CD4-positive, alpha-beta T cell treated with Interleukin-10 for 1 hour (primary cell): ENCODE measurements at places on chromosomes 12 and 14.
A peak's percentile ranks its signal among the peaks of the same experiment; 100 is the strongest.

DNA sequence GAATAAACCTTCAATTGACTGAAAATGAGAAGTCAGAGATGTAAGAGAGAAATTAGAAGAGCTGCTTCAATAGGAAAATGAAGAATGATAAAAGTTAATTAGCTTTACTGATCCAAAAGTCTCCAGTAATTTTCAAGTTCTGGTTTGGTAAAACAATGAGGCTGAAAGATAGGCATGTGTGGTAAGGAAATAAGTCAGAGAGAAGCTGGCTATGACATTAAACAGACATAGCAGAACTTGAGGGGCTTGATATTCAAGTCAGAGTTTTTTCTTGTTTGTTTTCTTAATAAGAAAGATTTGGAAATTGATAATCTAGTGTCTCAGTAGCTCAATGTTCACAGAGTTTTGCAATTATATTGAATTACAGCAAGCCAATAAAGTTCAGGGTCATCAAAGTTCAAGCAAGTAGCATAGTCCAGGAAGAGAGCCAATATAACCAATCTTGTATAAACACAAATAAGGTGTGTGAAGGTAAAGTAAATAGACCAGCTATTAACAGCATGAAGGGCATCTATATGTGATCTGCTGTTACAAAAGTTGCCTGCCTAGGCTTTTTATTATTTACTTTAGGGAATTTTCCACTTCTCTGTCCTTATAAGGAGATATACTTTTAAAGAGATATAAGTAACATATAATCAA, 1111.5 kb downstream of the TRHDE start:
- DNase-seq, result no peak

DNA sequence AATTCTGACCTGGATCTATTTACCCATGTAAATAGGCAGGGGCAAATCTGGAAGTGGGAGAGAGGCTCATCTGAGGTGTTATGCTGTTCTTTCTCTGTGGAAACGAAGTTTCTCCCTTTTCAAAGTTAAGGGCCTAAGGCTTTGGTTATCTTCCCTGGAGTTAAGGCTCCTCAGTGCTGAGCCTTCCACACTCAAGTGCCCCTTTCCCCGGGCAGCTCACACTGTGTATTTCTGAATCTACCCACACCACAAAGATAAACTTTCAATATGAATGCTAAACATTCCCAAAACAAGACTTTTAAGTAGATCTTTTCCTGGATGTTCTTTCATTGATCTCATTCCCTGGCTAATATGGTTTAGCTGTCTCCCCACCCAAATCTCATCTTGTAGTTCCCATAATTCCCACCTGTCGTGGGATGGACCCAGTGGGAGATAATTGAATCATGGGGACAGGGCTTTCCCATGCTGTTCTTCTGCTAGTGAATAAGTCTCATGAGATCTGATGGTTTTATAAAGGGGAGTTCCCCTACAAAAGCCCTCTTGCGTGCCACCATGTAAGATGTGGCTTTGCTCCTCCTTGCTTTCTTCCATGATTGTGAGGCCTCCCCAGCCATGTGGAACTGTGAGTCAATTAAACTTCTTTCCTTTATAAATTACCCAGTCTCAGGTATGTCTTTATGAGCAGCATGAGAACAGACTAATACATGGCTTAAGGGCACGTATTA, 251.1 kb downstream of the NAV3 start:
- no peak for DNase-seq

- DNase-seq, result no peak
Observed at GRCh38 chr14:91123201-91123600, 9.3 kb downstream of the DGLUCY start.

DNA sequence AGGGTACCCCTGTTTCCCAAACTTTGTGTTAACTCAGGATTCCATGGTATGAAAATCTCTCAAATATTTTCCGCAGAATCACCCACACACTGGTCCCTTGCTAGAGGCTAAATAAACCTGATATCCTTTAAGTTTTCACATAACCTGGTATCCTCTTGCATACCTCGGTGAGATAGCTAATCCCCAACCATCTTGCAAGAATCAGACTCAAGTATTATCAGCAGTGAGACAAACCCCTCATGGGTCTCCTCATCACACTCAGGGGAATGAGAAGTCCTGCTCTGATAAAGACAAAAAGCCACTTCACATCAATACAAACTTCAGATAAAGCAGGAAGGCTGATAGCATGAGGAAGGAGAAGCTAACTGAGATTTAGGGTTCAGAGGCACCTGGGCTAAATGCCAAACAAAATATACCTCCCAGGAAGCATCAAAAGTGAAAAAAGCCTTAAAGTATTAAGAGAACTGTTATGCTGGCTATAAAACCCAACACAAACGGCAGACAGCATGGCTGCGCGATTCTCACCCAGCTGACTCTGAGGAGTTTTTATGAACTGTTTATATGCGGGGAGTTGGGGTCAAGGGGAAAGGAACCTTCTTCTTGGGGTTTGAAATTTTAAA, 96.5 kb downstream of the FOXN3 start:
- no peak for DNase-seq

- no peak for DNase-seq
Observed at GRCh38 chr14:95935228-95935822, 58.7 kb downstream of the TUNAR start.

DNA sequence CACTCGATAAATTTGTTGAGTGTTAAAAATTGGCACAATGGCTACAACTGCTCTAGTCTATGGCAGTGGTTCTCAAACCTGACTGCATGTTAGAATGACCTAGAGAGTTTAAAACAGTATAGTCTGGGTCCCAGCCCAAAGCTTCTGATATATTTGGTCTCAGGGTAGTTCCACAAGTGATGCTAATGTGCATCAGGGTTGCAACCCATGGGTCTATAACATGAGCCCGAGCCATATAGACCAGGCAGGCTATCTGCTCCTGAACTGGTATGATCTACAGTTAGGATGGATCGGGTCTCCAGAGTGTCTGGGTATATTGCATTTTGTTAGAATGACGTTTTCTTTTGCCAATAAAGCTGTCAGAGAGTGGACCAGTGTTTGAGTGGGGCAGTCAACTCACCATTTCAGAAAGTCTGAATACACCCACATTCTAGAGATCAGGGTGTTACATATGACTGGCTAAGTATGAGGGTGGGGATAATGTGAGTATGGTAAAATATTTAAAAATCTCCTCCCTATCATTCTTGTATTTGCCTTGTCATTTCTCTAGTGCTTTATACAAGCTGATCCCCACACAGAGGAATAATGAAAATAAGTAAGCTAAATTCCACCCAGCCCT, 80.9 kb downstream of the FRMD6 start:
- DNase-seq, result no peak

GRCh38 chr12:25263594-25263993, 12.9 kb upstream of the KRAS start:
- no peak for DNase-seq

DNA sequence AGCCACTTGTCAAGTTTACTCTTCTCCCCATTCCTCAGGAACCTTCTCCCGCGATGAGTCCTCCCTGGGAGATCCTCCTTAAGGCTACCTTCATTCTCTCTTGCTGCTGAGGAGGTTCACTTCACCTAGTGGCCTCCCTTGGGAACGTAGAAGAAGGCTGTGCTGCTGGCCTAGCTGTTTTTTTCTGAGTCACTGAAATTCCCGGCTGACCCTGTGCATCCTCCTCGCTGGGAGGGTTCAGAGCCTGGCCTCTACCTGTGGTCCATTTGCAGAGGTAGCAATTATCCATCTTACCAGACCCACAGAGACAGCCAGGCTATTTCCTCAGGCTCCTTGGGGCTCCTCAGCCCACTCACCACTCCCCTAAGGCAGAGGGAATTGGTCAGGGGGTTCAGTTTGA, 4.6 kb downstream of the KRT82 start:
- no peak for DNase-seq

DNA sequence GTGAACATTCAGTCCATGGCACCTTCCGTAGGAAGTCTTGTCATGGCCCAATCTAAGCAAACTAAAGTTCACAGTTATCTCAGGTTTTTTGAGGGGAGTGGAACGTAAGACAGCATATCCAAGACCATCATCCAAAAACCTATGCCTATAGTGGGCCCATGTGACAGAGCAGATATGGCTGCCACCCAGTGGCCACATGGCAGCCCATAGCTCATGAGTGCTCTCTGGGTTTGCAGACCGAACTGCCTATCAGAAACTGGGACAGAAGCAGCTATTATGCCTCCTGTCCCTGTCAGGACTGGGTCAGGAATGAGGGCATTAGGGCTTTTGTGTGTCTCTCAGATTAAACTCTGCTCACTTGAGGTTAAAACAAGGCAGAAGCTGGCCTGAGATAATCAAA, 503.7 kb downstream of the NRXN3 start:
- DNase-seq, result no peak

- DNase-seq, result peak; percentile 45
Observed at GRCh38 chr14:73777420-73777819, 63.2 kb upstream of the PNMA1 start.

DNA sequence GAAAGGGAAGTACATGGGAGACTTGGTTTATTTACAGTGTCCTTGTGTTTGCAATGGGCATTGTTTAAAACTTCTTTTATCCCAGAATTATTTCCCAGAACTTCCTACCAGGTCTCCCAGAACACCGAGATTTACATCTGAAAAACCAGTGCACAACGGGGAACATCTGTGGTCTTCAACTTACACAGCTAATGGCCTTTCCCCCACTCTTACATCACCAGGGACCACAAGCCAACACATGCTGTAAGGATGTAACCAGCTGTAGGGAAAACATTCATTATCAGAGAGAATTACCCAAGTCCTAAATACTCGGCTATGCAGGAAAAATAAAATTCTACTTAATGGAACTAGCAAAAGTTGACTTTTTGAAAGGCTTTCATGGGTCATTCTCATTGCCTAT, 267.6 kb downstream of the DUSP6 start:
- no peak for DNase-seq

DNA sequence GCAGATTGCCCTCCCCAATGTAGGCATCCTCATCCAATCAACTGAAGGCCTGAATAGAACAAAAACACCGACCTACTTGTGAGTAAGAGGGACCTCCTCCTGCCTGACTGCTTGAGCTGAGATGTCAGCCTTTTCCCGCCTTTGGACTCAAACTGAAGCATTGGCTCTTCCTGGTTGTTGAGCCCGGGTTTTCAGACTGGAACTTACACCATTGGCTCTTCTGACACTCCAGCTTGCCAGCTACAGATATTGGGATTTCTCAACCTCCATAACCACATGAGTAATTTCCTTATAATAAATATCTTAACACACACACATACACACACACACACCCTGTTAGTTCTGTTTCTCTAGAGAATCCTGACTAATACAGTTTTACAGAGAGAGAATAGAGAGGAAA, 173.4 kb upstream of the NTF3 start:
- no peak for DNase-seq

- no peak for DNase-seq
Observed at GRCh38 chr14:26078561-26078960, 519.3 kb downstream of the NOVA1 start.

DNA sequence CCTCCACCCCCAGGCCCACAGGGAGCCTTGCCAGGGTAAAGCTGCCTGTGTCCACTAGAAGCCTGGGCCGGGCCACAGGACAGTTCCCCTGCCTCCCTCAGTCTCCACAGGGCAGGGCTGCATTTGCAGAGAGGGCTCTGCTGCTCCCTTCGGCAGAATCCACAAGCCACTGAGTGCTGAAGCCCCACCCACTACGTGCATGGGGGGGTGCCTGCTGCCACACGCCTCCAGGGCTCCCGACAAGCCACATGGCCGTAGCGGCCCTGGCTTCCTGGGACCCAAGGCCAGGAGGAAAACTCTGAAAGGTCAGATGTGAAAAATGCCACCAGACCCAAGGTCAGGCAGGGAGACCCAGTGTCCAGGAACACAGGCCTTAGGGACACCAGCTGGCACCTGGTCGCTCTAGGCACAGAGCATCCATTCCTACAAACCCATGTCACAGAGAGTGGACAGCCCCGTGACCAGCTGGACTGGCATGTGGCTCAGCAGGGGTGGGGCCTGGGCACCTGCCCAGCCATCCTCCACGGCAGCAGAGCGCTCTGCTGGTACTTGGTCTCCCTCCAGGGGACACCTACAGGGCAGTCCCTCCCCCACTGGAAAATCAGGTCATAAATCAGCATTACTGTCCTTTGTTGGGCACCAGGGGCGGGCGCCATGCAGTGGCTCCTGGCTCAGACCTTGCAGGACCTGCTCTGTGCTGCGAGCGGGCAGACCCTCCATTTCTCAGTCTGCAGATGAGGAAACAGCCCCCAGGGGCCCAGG, 42.9 kb downstream of the CCDC85C start:
- DNase-seq, result no peak

DNA sequence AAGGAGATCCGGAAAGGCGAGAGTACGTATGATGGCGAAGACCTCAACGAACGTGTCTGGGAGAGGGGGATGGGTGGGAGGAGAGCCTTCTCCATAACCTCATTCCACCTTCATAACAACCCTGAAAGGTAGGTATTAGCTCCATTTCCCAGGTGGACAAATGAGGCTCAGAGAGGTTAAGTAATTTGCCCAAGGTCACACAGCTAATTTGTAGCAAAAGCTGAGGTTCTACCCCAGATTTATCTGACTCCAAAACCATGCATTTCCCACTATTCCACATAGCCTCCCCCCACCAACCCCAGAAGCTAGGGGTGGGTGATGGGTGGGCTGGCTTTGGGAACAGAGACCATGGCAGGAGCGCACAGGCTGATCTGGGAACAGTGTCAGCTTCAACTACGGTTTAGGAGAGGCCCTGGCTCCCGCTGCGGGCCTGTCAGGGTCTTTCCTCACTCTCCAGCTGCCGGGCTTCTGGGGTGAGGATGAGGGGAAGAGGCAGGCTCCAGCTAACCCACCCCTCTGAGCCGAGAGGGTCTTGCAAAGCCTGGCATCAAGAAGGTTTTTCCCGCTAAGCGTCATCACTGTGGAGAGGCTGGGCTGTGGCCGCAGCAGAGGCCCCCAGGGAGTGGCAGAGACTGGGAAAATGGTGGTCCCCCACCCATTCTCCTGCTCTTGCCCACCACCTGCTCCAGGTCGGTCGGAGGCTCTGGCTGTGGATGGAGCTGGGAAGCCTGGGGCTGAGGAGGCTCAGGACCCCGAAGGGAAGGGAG, 8.9 kb downstream of the CHGA start:
- DNase-seq, result no peak

DNA sequence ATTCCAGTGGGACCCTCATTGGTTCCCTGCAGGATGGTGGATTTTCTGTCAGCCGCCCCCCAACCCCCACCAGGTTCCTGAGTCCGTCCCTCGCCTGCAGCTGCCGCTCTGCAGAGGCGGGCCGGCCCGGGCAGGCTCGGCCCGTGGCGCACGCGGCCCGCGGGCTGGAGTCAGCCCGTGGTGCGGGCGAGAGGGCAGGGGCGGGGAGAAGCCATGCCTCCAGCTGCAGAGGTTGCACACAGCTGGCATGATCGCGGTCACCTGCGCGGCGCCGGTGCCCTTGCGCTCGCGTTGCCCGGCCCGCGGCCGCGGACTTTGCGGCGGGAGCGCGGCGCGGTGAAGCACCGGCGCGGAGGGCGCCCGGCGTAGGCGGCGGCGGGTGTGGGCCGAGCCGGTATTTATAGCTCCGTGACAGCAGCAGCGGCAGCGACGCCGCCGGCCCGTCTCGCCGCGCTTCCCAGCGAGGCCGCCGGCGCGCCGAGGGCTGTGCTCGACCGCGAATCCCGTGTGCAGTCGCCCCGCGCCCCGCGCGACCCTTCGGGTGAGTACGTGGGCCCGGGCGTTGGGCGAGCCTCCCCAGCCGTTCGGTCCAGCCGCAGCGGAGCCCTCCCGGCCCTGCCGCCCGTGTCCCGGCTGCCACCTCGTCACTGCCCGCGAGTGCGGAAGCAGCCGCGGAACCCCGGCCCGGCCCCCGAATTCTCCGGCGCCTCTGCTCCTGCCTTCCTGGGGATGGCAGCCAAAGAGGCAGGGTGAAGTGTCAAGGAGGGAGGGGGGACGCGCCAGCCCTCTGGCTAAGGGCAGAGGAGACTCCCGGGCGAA, at the start of gene TMEM117:
Gene TMEM117 (plus strand): TSS at position 426 of the 819 bp plus-strand sequence.
- DNase-seq, result peak; percentile 65
